Cerebellum (tissue), 4 donors: ENCODE measurements at places on chromosomes 11 and 22. TPM values are rescaled to one million over a fixed set of nuclear protein-coding genes. Genes with fewer than 3 reads are reported as not detected.

Gene KRTAP5-10
- not detected for total RNA-seq

Gene IL18
- total RNA-seq, result 0.36 TPM

Gene RANBP1
- 90.7 TPM for total RNA-seq

Gene SPATA19
- not detected for total RNA-seq

Gene RDX
- total RNA-seq, result 72.6 TPM

Gene SLC6A5
- total RNA-seq, result 10.9 TPM

Gene BATF2
- 0.18 TPM for total RNA-seq

Gene SPI1
- 1.2 TPM for total RNA-seq

Gene SCGB2A2
- total RNA-seq, result not detected

Gene KCNQ1OT1
- 12.0 TPM for total RNA-seq

Gene MOV10L1
- 2.7 TPM for total RNA-seq

Gene LRRC55
- 12.7 TPM for total RNA-seq
